ENCODE measurements at places on chromosomes 2 and 18.
A peak's percentile ranks its signal among the peaks of the same experiment; 100 is the strongest.

DNA sequence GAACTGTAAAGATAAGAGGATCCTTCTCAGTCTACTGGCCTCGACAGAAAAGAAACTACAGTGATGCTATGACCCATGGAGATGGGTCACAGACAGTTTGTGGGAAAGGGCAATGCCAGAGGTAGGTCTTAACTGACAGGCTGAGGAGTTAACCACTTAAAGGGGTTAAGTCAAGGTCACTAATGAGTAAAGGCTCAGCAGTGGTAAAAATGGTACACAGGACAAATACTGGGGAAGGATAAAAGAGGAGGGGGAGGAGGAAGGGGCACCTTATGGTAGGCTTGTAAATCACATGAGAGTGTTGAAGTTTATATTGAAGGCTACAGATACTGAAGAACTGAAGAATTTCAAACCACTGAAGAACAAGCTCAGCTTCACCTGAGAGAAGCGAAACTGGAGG lies 9.9 kb downstream of the IER3IP1 start:
- DNase-seq, result peak; percentile 31

GRCh38 chr2:76930056-76930744 lies 592.0 kb downstream of the LRRTM4 start:
- no peak for DNase-seq

- DNase-seq, result peak; percentile 1
Measured at GRCh38 chr18:35770376-35771014, 189.0 kb downstream of the GALNT1 start.

- DNase-seq, result no peak
Measured at GRCh38 chr18:63365876-63366212, 1.2 kb downstream of the KDSR start.

- no peak for DNase-seq
Measured at GRCh38 chr2:135546436-135546835, 15.2 kb downstream of the R3HDM1 start.

GRCh38 chr2:9750224-9751215 lies 92.8 kb upstream of the TAF1B start:
- no peak for DNase-seq

GRCh38 chr2:236348976-236349375 lies 84.8 kb upstream of the ASB18 start:
- no peak for DNase-seq

- no peak for DNase-seq
Measured at GRCh38 chr2:174340400-174341292, 5.9 kb downstream of the SP9 start.

GRCh38 chr2:217751192-217751591 lies 251.6 kb downstream of the TNS1 start:
- DNase-seq, result no peak

GRCh38 chr2:149806651-149807050 lies 219.1 kb upstream of the MMADHC start:
- no peak for DNase-seq

DNA sequence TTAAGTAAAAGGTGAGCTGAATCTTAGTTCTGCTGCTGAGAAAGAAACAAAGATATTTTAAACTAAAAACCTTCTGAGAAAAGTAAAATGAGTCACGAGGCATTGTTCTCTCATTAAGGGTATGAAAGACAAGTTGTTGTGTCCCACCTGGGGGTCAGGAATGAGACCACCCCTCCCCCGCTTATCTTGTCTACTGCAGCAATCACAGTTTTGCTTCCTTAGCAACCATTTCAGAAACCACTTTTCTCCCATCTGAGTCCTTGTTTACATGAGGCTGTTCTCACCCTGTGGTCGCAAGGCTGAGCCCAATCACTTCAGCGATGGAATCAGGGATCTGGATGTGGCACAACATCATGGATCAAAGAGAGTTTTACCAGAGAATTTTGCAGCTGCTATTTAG lies 377.6 kb upstream of the NETO1 start:
- DNase-seq, result no peak

- no peak for DNase-seq
Measured at GRCh38 chr2:201263779-201264178, 3.4 kb downstream of the CASP8 start.

DNA sequence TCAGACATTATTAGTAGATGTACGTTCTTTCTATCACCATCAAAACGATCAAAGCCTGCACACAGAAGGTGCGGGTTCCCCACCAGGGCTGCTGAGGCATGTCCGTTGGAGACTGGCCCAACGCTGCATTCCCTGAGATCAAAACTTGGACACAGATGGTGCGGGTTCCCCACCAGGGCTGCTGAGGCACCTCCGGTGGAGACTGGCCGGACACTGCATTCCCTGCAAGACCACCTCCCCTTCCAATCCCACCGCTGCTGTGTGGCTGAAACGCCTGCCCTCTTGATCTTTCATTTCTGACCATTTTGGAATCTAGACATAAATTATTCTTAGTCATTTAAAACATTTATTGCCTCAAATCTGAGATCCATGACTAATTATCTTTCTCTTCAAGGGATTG lies 254.2 kb upstream of the SALL3 start:
- DNase-seq, result no peak

- DNase-seq, result peak; percentile 75
Measured at GRCh38 chr2:157404363-157404762, 39.5 kb downstream of the CYTIP start.

- DNase-seq, result peak; percentile 47
Measured at GRCh38 chr2:222693837-222694236, 22.4 kb downstream of the MOGAT1 start.

- DNase-seq, result no peak
Measured at GRCh38 chr2:101817481-101817880, 120.0 kb downstream of the MAP4K4 start.

GRCh38 chr18:61334491-61334850 lies 1.2 kb downstream of the CDH20 start:
- DNase-seq, result no peak

DNA sequence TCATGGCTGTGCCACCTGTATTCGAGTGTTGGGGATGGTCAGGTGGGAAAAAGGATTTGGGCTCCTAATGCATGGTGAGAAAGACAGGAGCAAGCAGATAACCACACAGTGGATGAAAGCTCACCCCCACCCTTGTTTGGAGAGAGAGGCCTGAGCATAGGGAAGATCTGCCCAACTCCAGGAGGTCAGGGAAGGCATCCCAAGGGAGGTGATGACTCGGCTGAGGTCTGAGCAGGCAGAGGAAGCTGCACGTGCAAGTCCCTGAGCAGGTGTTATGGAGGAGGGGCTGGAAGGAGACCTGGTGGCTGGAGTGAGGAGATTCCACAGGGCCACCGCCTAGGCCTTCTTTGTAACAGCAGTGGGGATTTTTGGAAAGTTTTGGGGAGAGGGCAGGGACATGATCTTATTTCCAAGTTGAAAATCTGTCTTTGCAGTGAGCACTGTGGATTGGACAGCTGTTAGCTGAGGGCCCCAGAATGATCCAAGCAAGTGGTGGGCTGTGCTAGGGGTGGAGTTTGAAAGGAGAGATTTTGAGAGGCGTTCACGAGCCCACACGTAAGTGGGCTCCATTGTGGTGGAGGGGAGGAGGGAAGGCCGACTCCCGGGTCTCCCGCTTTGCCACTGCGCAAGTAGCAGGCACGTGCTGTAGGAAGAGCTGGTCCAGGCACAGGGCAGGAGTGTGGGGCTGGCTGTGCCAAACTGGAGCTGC lies 228.5 kb downstream of the GLI2 start:
- no peak for DNase-seq

DNA sequence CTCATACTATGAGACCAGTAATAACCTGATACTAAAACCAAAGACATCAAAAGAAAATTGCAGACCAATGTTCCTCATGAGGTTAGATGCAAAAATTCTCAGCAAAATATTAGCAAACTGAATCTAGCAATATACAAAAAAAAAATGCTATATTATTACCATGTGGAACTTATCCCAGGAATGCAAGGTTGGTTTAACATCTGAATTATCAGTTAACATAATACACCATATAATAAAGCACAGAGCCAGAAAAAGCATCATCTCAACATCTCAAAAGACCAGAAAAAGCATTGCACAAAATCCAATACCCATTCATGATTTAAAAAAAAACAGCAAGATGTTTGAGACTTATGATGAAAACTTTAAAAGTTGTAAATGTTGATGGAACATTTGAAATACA lies 8.3 kb upstream of the ZCCHC2 start:
- DNase-seq, result no peak

- no peak for DNase-seq
Measured at GRCh38 chr2:174005801-174006419, 40.7 kb upstream of the SP3 start.

- peak; percentile 33 for DNase-seq
Measured at GRCh38 chr2:27085673-27086089, 891 bp upstream of the KHK start.

DNA sequence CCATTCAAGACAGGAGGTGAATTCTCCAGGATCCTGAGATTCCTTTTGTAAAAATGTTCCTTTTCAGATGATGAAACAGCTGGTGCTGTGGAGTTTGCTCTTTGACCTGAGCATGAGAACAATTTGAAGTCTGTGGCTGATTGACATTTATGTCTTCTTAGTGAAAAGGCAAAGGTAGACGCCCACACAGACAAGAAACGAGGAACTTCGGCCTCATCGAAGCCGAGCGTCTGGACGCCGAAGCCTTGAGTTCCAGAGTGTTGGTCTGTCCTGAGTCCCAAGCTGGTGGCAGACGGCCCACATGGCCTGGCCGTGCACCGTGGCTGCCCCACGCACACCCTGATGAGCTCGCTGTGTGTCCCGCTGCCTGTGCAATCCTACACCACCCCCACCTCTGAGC lies 20.7 kb upstream of the SNTG2 start:
- no peak for DNase-seq

GRCh38 chr2:161123531-161124030 lies 36.6 kb upstream of the TANK start:
- peak; percentile 38 for DNase-seq

- DNase-seq, result peak; percentile 44
Measured at GRCh38 chr2:73260338-73260984, 23.8 kb downstream of the FBXO41 start.

- no peak for DNase-seq
Measured at GRCh38 chr18:41459656-41460055, 495.4 kb upstream of the PIK3C3 start.

- no peak for DNase-seq
Measured at GRCh38 chr2:20507166-20507692, 60.4 kb downstream of the RHOB start.

- no peak for DNase-seq
Measured at GRCh38 chr2:172473167-172473566, 45.8 kb downstream of the ITGA6 start.

GRCh38 chr2:68429311-68429826 lies 37.7 kb downstream of the FBXO48 start:
- no peak for DNase-seq

DNA sequence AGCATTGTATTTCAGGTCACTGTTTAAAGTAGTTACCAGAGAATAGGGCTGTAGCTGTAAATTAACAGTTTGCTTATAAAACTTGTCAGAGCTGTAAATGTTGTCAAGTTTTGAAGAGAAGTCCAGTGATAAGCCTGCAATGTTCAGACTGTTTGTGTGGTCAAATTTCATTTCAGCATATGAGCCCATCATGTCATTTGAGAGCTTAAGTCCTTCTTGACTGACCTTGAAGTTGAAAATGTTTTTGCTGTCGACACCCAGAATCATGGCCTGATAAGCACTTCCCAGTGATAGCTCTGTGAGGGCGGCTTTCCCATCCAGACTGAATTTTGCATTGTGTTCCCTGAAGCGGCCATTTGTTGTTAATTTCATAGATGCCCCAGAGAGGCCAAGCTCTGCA lies 32.4 kb downstream of the APOB start:
- no peak for DNase-seq

- DNase-seq, result no peak
Measured at GRCh38 chr2:188051706-188052105, 240.0 kb upstream of the GULP1 start.

- DNase-seq, result no peak
Measured at GRCh38 chr2:240930096-240930630, 24.0 kb downstream of the CROCC2 start.

DNA sequence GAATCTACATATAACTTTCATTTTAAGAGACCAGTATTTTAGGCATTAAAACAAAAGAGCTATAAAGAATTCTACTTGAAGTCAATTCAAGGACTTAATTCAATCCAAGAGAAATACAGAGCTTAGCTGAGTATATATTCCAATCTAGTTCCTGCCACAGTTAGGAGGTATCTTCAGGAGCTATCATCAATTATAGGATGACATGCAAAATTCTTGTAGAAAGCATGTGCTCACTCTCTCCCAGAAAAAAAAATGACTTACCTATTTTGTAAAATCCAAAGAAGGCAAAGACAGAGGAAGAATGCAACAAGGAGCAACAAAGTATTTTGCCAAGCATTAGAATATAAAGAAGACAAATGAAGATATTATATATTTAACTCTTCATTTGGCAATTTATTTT lies 31.8 kb upstream of the CFAP36 start:
- DNase-seq, result no peak

GRCh38 chr18:33034945-33035344 lies 262.1 kb upstream of the KLHL14 start:
- peak; percentile 77 for DNase-seq

GRCh38 chr18:5311301-5311989 lies 15.9 kb upstream of the ZBTB14 start:
- DNase-seq, result no peak

- DNase-seq, result no peak
Measured at GRCh38 chr2:88856409-88857135, 165.1 kb downstream of the RPIA start.

DNA sequence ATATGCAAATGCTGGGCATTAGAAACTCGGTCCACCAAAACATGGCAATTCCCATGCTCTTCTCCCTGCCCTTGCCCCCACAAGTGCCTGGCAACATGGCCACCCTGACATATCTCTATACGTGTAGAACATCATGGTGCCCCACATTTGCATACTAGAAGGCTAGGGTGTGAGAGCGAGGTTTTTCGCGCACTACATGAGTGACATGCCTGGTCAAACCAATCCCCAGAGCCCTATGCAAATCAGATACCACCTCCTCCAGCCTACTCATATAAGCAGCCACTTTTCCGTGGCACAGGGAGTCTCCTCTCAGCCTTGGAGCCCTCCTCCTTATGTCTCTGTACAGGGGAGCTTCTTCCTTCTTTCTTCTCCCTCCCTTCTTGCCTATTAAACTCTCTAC lies 296.1 kb upstream of the GULP1 start:
- DNase-seq, result no peak

- DNase-seq, result no peak
Measured at GRCh38 chr2:231370749-231371429, 24.6 kb upstream of the B3GNT7 start.

- no peak for DNase-seq
Measured at GRCh38 chr2:175684466-175684865, 317.6 kb downstream of the LNPK start.

- no peak for DNase-seq
Measured at GRCh38 chr2:54723996-54724559, 616 bp downstream of the EML6 start.

GRCh38 chr2:33085646-33086045 lies 138.9 kb downstream of the LTBP1 start:
- DNase-seq, result no peak
